ENCODE measurements at places on chromosomes 2 and 18.

GRCh38 chr2:235244255-235245220 lies 249.3 kb upstream of the AGAP1 start:
- ATAC-seq: no peak

GRCh38 chr2:47528874-47529273 lies 125.9 kb downstream of the MSH2 start:
- no peak for ATAC-seq

GRCh38 chr2:191376981-191377629 lies 131.9 kb downstream of the MYO1B start:
- peak; percentile 99 for ATAC-seq

DNA sequence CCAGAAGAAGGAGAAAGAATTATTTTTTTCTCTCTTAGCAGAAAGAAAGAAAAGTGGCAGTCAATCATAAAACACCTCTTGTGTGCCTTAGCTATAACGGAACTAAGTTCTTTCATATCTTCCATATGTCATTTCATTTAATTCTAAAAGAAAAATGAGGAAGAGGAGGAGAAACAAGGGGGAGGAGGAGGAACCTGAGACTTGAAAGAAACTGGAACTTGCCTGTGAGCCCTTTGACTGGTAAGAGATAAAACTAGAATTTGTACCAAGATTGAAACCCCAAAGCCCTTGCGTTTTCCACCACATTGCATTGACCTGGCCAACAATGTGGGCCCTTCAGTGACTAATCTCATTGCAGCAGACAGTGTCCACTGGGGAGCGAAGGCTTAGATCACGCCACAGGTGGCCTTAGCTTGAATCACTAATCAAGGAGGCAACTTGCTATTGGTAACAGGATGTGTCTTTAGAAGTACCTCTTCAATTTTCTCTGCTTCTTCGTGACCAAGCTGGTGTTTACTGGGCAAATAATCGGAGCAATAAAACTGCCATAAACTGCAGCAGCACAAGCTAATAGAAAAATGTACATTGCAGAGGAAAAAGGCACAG lies 307.9 kb downstream of the CLIP4 start:
- no peak for ATAC-seq

DNA sequence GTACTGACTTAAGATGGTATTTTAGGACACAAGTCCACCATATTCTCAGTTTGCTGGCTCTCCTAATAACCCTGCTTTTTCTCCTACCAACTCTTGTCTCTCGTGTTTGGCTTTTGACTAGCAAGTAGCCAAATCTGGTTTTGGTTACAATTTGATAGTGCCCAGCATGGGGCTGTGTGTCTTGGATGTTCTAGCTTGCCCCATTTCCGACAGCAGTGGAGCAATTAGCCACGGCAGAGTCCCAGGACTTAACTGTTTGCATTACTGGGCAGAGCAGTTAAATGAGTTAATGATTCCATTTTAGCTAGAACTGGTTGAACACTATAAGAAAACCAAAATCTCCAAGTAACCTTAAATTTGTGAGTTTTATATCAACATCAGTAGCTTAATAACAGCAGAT lies 18.6 kb upstream of the SPAG16 start:
- ATAC-seq: no peak

DNA sequence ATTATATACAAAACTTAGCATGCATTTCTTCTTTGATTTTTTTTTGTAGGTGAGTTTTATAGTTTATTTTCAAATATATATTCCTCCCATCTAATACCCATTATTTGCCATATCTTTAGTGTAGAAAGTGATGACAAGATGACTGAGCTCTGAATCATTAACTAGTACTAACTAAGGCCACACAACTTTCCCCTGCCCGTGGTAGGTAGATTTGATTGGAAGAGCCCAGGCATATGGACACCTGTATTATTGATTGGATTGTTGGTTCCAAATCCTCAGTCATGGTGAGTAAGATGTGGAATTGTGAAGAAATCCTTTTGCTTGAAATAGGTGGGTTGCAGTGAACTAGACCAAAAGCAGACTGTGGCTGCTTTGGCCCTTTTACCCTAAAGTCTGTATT lies 54.8 kb downstream of the ABI2 start:
- no peak for ATAC-seq

DNA sequence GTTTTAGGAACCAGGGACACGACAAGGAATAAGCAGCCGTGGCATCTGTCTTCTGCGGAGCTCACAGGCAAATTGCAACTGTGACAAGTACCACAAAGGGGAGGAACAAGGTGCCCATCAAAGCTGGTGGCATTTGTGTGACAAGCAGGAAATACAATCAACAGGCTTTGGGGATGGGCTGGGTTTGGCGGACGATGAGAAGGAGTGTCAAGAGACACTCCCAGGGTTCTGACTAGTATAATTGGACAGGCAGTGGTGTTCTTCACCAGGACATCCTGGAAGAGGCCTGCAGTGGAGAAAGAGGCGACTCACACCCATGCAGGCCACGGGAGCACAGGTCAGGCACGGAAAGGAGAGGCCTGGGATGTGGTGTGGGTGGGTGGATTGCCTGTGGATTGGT lies 14.2 kb upstream of the SPATA3 start:
- ATAC-seq: peak; percentile 63

- no peak for ATAC-seq
Measured at GRCh38 chr2:218577482-218578220, 9.0 kb downstream of the CNOT9 start.

- peak; percentile 88 for ATAC-seq
Measured at GRCh38 chr2:43759195-43759594, 14.6 kb upstream of the DYNC2LI1 start.

- ATAC-seq: no peak
Measured at GRCh38 chr2:219453671-219454590, 19.3 kb downstream of the SPEG start.

- no peak for ATAC-seq
Measured at GRCh38 chr18:9008200-9008708, 94.2 kb upstream of the NDUFV2 start.

DNA sequence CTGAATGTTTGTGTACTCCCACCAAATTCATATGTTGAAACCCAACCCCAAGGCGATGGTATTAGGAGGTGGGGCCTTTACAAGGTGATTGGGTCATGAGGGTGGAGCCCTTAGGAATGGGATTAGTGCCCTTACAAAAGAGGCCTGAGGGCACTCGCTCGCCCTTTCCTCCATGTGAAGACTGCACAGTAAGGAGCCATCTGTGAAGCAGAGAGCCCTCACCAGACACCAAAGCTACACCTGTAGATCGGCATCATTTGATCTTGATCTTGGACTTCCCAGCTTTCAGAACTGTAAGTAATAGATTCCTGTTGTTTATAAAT lies 62.9 kb upstream of the FZD7 start:
- ATAC-seq: no peak

DNA sequence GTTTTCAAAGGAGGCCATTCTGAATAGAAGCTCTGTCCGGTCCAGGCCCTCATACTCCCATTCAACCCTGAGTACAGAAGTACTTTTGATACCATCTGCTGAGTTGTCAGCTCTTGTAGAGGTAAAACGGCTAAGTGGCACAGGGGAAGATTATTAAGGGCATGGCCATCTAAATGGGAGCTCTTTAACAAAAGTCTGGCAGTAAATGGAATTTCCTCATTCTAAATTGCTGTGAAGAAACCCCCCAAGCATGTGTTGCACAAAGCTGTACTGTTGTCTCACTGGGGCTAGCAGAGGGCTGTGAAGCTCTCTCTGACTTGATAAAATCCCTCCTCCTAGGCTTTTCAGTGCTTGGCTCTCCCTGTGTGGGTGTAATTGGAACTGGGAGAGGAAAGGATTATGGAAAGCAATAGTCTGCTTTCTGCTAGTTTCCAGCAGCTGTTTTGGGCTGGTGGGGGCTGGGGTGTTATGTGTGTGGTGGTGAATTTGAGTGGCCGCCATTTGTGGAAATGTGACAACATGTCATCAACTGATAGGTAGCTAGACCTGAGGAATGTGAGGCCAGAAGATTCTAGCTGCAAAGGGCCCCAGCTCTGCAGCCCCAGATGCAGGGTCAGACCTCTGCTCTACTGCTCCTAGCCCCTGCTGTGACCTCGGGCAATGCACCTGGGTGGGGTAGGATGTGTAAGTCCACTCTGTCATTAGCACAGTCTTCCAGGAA lies 65.1 kb downstream of the MAP4K4 start:
- no peak for ATAC-seq

- ATAC-seq: no peak
Measured at GRCh38 chr2:162677476-162677875, 161.1 kb downstream of the KCNH7 start.

GRCh38 chr18:10514082-10514481 lies 11.7 kb upstream of the NAPG start:
- ATAC-seq: no peak

- ATAC-seq: no peak
Measured at GRCh38 chr2:228652366-228652765, 470.9 kb upstream of the SPHKAP start.

- peak; percentile 48 for ATAC-seq
Measured at GRCh38 chr2:72745679-72746368, 80.0 kb downstream of the EXOC6B start.

GRCh38 chr2:30300456-30301221 lies 69.3 kb downstream of the LBH start:
- no peak for ATAC-seq

DNA sequence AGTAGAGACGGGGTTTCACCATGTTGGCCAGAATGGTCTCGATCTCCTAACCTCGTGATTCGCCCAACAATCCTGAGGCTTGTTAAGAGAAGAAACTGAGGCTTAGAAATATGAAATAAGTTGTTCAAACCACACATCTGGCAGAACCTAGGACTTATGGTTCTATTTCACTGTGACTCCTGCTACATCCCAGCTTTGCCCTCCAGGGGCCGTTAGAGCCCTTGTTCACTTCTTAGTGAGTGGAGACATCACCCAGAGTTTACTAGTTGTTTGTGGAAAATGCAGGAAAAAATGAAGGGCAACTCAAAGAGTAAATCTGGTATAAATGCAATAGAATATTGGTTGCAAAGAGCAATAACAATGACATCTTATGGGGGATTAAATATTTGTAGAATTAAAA lies 43.9 kb downstream of the MARCHF4 start:
- no peak for ATAC-seq

GRCh38 chr2:118319271-118319684 lies 231.0 kb downstream of the INSIG2 start:
- no peak for ATAC-seq

DNA sequence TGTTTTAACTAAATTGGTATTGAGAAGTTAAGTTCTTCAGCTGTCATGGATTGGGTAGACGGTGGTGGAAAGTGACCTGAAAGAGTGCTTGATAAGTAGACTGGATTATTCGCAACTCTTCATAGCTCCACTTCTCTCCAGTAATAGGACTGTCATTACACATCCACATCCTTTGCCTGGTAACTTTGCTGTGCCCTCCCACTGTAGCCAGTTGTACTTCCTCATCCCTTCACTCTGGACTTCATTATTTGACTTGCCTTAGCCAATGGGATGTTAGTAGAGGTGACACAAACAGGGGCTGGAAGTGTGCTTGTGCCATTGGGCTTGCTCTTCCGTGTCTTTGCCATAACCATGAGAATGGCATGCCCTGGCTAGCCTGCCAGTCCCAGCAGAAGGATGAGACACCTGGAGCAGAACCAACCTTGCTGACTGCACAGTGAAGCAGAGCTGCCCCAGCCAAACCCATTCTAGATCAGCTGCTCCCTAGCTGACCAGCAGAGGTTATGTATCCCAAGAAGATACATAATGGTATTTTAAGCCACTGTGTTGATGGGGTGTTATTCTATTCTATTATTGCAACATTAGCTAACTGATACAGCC lies 16.9 kb downstream of the QPCT start:
- peak; percentile 97 for ATAC-seq

- no peak for ATAC-seq
Measured at GRCh38 chr2:8884812-8885211, 47.4 kb upstream of the KIDINS220 start.

GRCh38 chr2:12796657-12797056 lies 79.9 kb downstream of the TRIB2 start:
- ATAC-seq: no peak

- ATAC-seq: no peak
Measured at GRCh38 chr2:240146141-240146561, 5.7 kb upstream of the OTOS start.

DNA sequence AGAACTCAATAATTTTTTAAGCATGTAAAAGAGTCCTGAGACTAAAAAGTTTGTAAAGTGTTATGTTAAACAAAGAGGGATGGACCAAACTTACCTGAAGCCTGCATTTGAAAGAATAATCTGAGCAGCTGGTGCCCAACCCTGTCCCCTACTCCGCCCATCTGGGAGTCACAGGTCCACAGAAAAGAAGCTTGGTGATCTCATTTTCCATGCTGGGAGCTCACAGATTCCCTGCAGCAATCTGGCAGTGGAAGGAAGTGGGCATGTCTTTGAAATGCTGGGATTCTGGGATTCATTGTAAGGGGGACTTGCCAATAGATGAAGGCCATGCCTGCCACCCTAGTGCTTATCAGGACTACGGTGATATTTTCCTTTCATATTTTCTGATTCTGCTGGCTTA lies 17.9 kb downstream of the CDH2 start:
- ATAC-seq: no peak

DNA sequence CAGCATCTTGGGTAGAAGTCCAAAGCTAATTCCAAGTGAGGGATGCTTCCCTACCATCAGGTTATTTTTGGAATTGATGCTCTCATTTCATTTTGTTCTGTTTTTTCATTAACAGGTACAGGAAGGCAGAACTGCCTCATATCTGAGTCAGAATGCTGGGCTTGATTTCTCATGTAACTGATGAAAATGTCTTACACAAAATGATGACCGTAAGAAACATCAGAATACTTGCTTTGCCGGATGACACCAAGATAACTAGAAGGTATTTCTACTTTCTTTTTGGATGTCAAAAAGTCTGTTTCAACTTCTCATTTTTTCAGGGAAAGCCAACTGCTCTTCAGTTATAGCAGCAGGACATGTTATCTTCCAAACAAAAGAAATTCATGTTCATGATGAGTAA lies 62.6 kb downstream of the ETAA1 start:
- no peak for ATAC-seq

DNA sequence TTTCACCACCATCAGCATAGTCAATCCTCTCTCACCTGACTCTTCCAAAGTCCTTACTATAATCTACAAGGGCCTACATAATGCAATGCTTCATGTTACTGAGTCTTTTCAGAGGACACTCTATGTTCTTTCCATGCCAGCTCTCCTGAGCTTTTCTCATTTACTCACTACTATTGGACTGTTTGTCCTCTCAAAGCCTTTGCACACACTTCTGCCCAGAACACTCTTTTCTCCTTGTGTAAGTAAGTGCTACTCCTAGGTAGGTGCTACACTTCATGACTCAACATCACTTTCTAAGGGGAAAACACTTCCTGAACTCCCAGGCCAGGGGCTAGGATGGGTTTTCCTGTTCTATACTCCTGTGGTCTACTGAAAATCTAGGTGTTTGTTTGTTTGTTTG lies 82.5 kb upstream of the GULP1 start:
- no peak for ATAC-seq

DNA sequence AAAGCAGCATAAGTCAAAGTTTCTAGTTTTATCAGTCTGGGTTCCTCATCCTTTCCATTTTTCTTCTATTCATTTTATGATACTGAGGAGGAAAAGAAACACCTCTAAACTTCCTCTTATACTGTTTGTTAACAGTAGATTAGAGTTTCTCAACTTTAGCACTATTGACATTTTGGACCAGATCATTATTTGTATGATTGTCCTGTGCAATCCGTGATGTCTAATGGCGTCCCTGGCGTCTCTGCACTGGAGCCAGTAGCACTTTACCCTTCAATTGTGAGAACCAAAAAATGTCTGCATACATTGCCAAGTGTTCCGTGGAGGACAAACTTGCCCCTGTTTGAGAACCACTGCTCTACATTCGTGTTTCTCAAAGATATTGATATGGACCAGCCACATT lies 25.2 kb downstream of the PTPN4 start:
- ATAC-seq: no peak

- ATAC-seq: peak; percentile 17
Measured at GRCh38 chr18:55780586-55781071, 192.6 kb upstream of the TCF4 start.
